Stimulated activated CD4-positive, alpha-beta T cell treated with anti-CD3 and anti-CD28 coated beads, Interleukin-4, amount 100 ng/mL, for 4 hours (primary cell): ENCODE measurements at places on chromosomes 12 and 14.
A peak's percentile ranks its signal among the peaks of the same experiment; 100 is the strongest.

GRCh38 chr14:60090864-60091519 lies 731 bp upstream of the PCNX4 start:
- no peak for DNase-seq

DNA sequence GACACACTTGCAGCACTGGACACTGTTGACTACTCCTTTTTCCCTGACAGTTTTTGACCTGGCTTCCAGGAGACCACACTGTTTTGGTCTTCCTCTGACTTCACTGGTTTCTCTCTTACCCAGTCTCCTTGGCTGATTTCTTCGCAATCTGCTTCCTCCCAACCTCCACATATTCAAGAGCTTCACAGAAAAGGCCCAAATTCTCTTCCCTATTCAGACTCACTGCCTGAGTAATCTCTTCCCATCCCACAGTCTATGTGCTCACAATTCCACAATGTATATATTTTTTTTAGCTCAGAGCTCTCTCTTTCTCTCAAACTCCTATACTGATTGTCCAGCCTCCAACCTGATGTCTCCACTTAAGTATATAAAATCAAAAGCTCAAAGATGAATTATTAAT lies 115.4 kb downstream of the SINHCAF start:
- no peak for DNase-seq

GRCh38 chr14:67633451-67634147 lies 13.9 kb downstream of the ARG2 start:
- no peak for DNase-seq

GRCh38 chr12:107320033-107320928 lies 226.9 kb upstream of the CRY1 start:
- peak; percentile 82 for DNase-seq

DNA sequence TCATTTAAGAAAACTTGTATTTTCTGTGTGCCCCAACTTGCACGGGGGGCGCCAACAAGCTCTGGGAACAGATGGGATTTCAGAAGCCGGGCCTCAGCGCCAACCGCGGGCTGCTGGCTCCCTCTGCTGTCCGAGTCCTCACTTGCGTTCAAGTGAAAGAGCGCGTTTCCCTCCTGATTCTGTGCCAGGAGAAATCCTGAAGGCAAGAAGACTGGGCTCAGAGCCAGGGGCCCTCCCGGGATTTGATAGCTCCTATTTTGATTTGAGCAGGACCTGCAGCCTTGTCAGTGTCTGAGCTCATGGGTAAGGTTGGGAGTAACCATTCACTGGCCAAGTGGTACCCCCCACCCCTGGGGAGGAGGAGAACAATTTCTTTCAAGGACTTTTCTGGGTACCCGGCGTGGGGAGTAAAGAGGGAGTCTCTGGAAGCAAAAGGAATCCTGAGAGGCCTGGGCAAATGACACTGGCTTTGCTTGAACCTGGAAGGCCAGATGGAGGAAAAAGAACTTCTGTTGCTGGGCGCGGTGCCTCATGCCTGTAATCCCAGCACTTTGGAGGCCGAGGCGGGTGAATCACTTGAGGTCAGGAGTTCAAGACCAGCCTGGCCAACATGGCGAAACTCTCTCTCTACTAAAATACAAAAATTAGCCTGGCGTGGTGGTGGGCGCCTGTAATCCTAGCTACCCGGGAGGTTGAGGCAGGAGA lies 179.0 kb upstream of the RGS6 start:
- DNase-seq = peak; percentile 67

GRCh38 chr12:40583743-40584142 lies 108.5 kb upstream of the CNTN1 start:
- no peak for DNase-seq

GRCh38 chr12:80622271-80622670 lies 85.2 kb upstream of the MYF6 start:
- no peak for DNase-seq

DNA sequence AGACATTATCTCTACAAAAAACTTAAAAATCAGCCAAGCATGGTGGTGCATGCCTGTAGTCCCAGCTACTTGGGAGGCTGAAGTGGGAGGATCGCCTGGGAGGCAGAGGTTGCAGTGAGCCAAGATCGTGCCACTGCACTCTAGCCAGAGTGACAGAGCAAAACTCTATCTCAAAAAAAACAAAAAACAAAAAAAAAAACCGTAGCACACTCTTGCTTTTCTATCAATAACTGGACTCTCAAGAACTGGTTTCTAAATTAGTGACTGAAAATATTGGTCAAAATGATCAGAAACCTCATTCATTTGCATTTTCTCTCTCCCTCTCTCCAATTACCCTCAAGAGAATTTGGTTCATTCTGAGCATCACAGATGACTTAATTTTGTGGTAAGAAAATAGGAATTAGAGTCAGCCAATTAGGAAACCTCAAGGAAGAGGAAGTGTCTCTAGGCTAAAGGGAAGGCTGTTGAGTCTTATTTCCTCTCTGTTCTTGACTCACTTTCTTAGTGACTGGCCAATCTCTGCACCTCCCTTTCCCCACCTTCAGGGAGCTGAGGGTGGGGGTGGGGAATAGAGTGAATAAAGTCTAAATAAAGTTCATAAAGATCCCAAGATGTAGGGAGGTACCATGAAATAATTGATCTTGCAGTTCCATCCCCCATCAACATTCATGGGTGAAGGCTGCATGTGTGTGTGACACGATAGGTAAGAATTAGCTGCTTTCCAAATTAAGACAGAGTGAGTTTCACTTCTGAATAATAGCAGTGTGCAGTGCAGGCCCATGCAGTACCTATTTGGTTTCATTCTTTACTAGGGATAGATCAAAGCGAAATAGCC lies 6.8 kb upstream of the PSMA6 start:
- no peak for DNase-seq

- DNase-seq = no peak
Measured at GRCh38 chr12:46356655-46357437, 15.7 kb downstream of the SLC38A2 start.

DNA sequence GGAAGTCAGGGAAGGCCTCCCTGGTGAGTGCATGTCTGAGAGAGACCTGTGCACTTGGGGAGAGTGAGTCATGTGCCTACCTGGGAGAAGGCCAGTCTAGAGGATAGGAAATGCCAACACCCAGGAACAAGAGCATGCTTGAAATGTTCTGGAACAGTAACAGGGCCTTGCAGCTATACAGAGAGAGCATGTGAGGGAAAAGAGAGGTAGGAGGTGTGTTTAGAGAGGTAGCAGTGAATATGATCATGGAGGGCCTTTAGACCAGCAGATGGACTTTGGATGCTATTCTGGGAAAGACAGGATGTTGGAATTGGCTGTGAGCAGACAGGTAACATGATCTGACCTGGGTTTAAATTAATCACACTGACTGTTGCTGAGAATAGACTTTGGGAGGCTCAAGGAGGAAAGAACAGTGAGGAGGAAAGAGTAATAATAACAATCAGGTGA lies 1143.6 kb downstream of the FLRT2 start:
- DNase-seq = no peak

DNA sequence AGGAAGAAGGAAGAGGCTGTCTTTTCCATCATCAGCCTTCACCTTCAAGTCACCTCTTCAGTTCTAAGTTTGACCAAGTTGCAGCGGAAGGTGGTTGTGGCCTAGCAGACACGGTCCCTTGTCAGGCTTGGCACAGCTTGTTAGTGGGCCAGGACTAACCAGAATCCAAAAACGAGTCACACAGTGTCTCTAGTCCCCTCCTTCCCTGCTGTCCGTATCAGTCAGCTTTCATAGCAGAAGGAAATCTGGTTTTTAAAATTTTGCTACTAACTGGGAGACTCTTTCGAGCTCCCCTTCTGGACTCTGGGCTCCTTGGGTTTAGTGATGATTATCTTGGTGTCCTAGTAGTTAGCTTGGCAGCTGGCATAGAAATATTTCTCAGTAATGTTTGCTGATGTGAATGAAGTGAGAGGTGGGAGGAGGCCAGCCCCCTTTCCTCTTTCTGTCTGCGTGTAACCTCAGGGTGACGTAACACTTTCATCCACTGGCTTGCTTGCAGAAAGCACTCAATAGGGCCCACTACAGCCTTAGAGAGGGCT lies 3.8 kb downstream of the ETV6 start:
- peak; percentile 38 for DNase-seq

GRCh38 chr14:38044710-38045109 lies 163.0 kb upstream of the SSTR1 start:
- no peak for DNase-seq

DNA sequence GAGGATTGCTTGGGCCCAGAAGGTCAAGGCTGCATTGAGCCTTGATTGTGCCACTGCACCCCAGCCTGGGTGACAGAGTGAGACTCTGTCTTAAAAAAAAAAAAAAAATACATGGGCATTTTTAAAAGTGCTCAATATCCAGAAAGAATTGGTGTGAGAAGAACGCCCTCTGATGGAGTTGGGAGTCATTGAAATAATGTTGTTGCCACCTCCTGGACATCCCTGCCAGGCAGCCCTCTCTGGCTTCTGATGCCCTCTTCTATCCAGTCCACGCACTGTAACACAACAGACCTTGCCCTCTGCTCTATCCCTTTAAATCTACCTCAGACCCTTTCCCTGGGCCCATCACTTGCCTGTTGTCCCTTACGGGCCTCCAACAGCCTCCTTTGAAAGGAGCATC lies 4.9 kb downstream of the PTGDR start:
- DNase-seq = no peak

GRCh38 chr12:20493934-20494333 lies 125.6 kb downstream of the PDE3A start:
- DNase-seq = no peak

DNA sequence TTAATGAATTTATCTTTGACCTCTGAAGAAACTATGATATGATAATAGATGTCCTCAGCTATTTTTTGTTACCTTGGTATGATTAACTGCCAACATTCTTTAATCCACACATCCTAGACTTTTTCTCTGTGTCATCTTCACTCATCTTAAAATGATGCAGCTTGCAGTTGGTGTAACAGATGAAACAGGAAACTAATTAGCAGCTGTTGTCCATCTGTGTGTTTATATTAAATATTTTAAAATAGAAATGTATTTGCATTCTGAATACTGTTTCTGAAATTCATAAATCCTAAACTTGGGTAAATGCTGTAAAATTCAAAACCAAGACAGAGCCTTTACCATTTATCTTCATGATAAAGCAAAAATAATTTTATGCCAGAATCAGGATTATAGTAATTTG lies 56.1 kb upstream of the GARIN2 start:
- DNase-seq = no peak
